RPMI7951 (cell line): ENCODE measurements at places on chromosomes 5 and 9.

- peak; percentile 57 for DNase-seq
Measured at GRCh38 chr5:123157791-123158581, 68.9 kb downstream of the PRDM6 start.

GRCh38 chr9:95634536-95634935, 117.8 kb upstream of the PTCH1 start:
- DNase-seq: no peak

DNA sequence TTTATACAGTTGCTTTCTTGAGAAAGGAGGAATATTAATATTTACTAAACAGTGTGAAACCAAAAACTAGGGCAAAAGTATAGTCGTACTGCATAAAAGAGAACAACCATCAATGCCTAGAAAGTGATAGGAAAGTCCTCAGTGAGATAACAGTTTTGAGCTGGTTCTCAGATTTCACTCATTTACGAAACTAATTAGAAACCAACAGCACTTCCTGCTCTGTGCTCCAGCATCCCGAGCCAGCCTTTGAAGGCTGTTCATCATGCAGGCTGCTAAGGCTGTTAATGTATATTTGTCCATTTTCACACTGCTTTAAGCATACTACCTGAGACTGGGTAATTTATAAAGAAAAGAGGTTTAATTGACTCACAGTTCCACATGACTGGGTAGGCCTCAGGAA, 2039.9 kb downstream of the EFNA5 start:
- no peak for DNase-seq

GRCh38 chr5:5026409-5026785, 113.7 kb upstream of the ADAMTS16 start:
- DNase-seq: peak; percentile 67

- no peak for DNase-seq
Measured at GRCh38 chr5:54263447-54263846, 46.9 kb downstream of the ARL15 start.

DNA sequence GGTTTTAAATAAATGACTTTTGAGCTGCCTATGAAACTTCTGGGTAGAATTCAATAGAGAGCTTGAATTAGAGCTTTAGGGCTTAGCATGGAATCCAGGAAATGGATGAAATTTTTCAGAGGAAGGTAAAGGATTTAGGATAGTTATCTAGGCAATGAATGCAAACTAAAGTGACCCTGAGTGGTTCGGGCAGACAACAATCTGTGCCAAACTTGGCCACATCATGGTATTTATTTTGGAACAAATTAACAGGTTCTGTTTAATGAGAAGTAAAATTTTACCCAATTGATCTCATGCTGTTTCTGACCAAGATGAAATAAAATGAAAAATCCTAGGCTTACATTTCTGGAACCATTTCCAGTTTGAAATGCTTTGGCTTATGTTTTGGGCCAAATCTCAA, 934.4 kb downstream of the MAT2B start:
- DNase-seq: no peak

- no peak for DNase-seq
Measured at GRCh38 chr9:114138552-114138971, 16.8 kb upstream of the COL27A1 start.

GRCh38 chr5:51664491-51665250, 281.4 kb downstream of the ISL1 start:
- no peak for DNase-seq

DNA sequence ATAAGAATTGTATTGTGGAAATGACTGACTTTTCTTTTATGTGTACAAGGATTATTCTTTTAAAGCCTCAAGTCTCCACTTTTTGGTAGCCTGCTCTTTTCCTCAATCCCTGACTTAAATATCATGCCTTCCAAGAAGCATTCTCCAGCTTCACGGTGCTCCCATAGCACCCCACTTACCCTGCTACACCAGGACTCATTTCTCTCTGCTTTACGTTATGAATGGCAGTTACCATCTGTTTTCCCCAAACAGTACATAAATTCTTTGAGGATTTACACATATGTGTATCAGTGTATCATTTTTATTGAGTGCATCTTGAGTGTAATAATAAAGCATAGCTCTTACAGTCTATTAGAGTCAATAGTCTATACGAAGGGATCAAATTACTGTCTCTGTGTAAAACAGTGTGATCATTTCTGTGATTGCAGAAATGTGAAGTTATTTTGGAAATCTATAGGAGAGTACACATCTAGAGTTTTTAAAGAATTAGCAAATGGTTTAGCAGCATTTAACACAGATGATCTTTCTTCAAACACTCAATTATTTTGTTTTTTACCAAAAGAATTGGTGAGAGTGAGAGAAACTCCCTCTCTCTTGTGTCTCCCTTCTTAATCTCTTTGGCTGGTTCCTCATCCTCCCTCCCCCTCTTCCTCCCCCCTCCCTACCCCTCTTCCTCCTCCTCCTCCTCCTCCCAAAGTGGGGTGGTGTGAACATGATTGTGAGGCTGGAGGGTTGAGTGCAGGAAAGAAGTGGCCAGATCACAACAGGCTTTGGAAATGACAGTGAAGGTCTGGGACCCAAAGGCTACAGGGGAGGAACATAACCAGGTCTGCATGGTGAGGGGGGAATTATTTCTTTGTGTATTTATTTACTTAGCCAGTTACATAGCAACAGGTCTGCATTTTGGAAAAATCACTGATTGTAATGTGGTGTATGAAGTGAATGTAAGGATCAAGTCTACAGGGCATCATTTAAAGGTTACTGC, 27.6 kb upstream of the ECM2 start:
- DNase-seq: no peak

- DNase-seq: no peak
Measured at GRCh38 chr9:128928624-128929023, 7.8 kb downstream of the PHYHD1 start.

DNA sequence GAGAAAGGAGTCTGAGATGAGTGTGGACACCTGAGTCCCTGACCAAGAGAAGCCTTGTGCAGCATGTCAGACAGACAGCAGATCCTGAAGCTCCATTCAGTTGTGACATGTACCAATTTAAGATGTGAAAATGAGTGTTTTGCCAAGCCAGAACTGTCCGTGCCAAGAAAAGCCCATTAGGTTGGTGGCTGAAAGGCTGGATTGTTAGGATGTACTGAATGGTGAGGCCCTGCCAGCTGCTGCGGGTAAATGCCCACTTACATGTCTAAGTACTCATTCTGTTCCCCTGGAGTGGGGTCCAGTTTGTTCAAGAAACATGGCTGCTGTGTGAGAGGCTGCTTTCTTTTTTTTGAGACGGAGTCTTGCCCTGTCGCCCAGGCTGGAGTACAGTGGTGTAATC, 14.6 kb downstream of the DAPK1 start:
- peak; percentile 8 for DNase-seq

- DNase-seq: no peak
Measured at GRCh38 chr5:132027027-132027426, 15.6 kb upstream of the ACSL6 start.
